T-helper 1 cell (primary cell): ENCODE measurements at places on chromosomes 4 and X.

- DNase-seq = peak; percentile 3
Measured at GRCh38 chrX:23554304-23554703, 113.0 kb upstream of the PRDX4 start.

GRCh38 chr4:142265536-142265935 lies 580.6 kb downstream of the INPP4B start:
- DNase-seq = no peak

DNA sequence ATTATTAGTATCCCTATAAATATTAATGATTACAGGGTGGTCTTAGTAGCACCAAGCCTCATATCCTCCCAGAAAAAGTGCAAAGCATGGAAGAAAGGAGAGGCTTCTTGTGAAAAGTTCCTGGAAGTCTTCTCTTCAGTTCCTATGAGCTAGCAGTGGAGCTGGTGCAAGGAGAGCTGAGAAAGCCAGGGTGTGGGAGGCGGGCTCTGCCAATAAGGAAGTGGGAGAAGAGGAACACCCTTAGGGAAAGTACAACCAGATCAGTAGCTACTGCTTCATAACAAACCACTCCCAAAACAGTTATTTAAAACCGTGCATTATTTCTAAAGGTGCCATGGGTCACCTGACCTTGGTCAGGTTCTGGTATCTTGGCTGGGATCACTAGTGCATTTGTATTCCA lies 72.4 kb downstream of the MAP9 start:
- no peak for DNase-seq

GRCh38 chr4:24736066-24736465 lies 59.3 kb upstream of the SOD3 start:
- DNase-seq = no peak

DNA sequence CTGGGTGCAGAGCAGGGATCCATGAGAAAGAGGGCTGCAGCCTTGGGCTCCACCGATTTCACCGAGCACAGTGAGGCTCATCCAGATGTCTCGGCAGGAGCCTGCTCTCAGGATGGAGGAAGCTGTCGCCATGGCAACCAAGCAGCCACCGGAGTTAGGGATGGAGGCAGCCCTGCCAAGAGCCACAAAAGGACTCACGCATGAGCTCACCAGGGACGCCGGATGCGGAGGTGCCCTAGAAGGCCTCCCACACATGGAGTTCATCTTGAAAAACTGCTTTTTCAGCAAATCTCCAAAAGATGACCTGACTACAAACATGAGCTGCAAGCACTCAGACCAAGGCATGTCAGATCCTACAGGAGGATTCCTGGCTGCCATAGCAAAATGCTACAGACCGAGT lies 90.7 kb downstream of the WFS1 start:
- no peak for DNase-seq

DNA sequence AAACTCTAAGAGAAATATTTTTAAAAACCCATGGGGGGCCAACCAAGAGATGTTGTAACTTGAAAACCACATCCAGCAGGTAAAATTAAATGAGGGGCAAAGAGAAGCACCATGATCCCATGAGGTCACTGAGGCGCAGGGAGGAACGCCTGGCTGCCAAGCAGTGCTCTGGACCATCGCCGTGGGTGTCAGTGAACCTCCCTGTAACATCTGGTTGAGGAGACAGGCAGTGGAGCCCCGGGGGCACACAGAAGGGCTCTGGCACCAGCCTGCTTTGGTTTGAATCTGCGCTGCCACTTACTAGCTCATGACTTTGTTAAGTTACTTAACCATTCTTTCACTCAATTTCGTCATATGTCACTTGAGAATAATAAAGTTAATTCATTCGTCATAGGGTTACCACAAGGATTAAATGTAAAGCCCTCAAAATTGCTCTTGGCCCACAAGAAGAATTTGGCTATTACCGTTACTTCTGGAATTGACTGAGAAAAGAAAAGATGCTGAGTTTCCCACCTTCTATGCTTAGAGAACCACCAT lies 41.6 kb upstream of the SLC25A4 start:
- DNase-seq = no peak

GRCh38 chr4:147732518-147733235 lies 789 bp downstream of the ARHGAP10 start:
- no peak for DNase-seq

- no peak for DNase-seq
Measured at GRCh38 chr4:38672074-38672396, 8.0 kb downstream of the KLF3 start.

DNA sequence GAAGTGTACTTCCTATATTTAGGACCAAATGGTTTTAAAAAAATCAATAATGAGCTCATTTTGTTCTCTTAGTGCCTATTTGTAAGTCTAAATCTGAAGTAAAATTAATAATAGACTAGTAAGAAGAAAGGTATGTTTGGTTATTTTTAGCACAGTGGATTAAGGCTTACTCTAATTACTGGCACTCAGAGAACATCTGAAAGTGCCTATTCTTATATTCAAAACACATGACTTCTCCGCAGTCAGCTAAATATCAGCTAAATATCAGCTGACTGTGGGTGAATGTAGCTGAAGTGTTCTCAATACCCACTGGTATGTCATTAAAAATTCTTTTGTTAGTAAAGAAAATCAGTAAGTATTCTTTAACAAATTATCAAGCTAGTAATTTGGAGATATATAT lies 6.0 kb downstream of the AP1S2 start:
- DNase-seq = no peak

DNA sequence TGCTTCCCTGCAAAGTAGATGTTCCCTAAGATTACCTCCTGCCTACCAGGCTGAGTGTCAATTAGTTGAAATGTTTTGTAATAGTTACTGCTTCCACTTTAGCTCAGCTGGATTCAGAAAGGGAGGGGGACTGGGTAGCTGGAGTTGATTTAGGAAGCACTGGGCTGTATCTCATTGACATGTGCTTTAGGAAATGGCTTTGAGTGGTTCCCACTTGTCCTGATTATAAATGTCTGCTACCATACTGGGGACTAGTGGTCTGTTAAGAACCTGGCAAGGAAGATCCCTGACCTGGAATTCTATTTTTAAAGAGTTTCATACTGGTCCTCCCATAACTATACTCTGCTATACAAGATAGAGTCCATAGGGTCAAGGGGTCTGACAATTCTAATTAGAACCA lies 363.9 kb upstream of the PPP1R2C start:
- DNase-seq = no peak

DNA sequence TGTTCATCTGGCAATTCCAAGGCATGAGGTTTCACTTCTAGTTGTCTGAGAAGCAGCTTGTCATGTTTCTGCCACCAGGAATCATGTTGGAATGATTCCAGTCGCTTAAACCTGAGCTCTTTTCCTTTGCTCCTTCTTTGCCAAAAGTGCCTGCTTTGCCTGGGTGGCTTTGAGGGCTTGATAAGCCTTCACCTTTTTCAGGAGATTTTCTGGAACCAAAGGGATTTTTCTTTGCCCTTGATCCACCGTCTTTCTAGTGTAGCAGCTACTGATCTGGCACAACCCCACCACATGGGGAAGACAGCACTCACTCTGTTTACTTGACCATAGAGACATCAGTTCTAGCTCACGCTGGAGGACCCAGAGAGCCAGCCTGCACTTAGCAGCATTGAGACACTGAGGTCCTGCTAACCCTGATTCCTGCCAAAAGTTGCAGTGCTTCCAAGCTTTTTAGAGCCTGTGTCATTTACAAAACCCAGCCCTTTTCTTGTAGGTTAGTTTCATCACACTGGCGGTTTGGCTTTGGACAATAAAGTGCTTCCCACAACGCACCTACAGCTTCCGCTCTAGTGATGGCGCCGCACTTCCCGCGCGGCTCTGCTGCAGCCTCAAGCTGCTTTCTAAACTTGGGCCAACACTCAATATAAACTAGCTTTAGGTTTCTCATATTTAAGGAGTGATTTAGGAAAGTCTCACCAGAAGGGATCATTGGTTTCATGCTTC lies 7.3 kb upstream of the CCNI start:
- no peak for DNase-seq

DNA sequence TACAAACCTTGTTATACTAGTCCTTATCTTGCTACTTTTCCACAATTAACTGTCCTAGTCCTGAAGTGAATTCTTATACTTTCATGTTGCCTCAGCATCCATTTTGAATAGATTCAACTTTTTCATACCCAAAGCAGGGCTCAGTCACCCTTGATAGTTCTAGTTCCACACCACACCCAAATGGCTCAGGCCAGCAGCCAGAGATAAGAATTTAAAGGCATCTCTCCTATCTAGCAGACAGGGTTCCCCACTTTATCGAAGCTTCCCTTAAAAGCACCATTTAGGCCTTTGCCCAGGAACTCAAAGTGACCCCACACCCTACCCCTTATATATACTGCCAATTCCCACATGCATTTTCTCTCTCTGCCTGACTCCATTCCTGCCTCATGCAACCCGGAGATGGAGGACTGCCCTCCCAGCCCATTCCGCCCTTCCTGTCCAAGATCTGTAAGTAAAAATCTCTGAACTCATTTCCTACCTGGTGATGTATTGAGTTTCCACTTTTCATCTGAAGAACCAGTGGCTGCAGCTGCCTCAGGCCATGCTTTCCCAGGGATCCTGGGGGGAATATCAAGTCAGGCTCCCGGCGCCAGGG lies 63.7 kb upstream of the TXK start:
- DNase-seq = no peak

DNA sequence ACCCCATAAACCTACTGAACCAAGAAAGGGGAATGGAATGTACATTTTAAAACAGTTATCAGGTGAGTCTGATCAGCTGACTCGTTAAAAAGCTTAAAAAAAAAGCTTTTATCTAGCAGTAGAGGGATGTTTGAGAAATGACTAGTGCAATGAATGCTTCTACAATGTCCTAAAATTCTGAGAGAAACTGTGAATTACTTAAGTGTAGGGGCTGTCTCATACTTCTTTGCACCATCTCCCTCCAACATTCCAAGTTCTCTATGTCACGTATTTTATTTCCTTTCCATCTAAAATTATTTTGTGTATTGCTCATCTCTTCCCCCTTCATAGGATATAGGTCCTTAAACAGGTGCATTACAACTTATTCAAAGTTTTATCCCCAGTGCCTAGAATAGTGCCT lies 11.9 kb upstream of the AREG start:
- DNase-seq = no peak

GRCh38 chrX:155023907-155024833 lies 1.6 kb upstream of the F8 start:
- DNase-seq = no peak

DNA sequence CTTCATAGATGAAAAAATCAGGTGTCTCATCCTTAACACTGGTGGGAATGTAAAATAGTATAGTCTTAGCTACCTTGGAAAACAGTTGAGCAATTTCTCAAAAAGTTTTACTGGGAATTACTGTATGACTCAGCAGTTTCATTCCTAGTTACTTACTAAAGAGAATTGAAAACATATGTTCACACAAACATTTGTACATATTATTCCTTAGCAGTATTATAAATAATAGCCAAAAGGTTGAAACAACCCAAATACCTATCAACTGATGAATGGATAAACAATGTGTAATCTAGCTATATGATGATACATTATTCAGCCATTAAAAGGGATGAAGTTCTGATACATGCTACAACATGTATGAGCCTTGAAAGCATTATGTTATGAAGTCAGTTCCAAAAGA lies 41.7 kb downstream of the RBM46 start:
- DNase-seq = no peak

GRCh38 chrX:18873189-18873791 lies 110.6 kb downstream of the PHKA2 start:
- DNase-seq = no peak

GRCh38 chr4:11293866-11294265 lies 134.8 kb downstream of the HS3ST1 start:
- no peak for DNase-seq
